ENCODE measurements at places on chromosomes 4 and X.
A peak's percentile ranks its signal among the peaks of the same experiment; 100 is the strongest.

DNA sequence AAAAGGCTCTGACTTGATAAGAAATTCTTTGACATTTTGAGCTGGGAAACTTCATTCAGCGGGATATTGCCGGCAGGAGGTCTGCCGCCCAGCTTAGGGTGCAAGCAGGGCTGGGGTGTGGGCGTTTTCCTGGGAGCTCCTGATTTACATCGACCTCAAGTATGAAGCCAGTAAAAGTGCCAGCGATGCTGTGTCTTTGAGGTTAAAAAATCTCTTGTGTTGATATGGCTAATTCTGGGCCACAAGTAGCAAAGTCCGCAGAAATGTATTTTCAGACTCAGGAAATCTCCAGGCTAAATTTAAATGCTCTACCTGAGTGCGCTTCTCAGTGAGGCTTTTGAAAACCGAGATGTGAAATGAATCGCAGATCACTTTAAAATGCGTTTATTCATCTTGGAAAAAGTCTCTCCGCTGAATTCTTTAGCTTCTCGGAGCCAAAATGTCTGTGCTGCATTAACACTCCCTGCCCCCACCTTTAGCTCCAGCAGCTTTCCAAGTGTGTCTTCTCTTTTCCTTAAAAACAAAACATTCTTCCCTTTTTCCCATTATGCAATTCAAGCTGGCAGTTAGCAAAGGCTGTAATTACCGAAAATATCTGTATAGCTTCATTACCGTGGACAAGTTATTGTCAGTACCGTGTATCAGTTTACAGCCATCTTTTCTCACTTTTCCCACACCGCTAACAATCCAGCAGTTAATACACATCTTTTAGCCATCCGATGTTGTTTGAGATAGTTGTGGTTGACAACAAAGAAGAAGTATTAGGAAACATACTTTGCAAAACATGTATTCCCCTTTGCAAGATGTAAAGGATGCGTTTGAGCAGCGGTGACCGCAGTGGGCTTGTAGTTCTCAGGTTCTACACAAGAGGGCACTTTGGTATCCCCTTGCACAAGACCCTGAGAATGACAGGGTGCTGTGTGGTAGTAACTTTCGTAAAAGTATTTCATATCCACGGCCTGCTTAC is 136.0 kb upstream of the STX18 start:
- peaks cover 26% of the 10 kb centered on the region for H3K36me3 ChIP-seq

GRCh38 chr4:26319949-26320537 is 771 bp upstream of the RBPJ start:
- no peaks in the 10 kb centered on the region for H3K27me3 ChIP-seq
- H3K27ac ChIP-seq: peak overlapping the region; percentile 99
- peak overlapping the region; percentile 92 for H3K4me3 ChIP-seq

- H3K4me1 ChIP-seq: no peaks in the 10 kb centered on the region
- H3K36me3 ChIP-seq: no peaks in the 10 kb centered on the region
- no peak for DNase-seq
- H3K4me3 ChIP-seq: no peak overlapping the region
Measured at GRCh38 chrX:78603908-78604307, 55.2 kb downstream of the RTL3 start.

DNA sequence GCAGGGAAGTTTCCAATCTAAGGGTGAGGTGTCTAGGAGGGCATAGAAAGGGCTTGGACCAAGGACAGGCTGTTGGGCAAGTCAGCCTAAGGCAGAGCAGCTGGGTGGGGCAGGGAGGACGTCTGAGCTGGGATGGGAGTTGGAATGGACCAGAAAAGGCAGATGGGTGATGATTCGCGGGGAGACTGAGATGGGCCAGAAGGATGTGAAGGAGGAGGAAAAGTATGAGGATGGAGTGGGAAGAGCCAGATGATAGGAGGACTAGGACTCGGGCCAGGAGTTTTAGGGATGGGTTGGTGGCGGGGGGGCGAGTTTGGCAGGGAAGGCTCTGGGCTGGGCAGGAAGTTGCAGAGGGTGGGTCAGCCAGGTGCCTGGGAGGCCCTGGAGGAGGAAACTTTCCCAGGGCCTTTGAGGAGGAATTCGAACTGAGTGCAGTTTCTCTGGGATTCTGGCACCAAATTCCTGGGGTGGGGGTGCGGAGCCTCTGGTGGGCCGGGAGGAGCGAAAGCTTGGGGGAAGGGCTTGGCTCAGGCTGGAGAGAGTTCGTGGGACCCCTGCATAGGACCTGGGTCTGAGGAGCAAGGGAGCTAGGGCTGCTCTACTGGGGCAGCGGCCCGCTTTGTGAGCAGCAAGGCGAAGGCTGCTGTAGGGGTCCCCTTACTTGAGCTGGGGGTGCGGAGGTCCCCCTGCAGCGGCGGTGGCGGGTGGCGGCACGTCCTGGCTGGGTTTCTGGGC is 8.7 kb upstream of the TIMP1 start:
- H3K4me3 ChIP-seq: no peak overlapping the region
- DNase-seq: no peak
- peaks cover 45% of the 10 kb centered on the region for H3K27me3 ChIP-seq

DNA sequence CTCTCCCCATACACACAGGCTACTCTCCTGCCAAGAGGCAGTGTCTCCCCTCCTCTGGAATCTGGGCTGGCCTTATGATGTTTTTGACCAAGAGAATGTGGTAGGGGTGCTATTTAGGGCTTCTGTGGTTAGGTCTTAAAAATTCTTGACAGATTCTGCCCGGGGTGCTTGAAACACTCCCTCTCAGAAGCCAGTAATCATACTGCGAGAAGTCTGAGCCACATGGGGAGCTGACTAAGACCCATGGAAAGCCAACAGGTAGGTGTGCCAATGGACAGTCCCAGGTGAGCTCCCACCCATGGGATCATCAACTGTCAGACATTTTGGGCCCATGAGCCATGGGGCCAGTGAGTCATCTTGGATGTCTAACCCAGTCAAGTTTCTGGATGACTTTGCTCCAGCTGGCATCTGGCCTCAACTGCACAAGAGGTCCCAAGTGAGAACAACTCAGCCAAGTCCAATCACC is 315.7 kb downstream of the FBXW7 start:
- DNase-seq: no peak
- H3K36me3 ChIP-seq: no peaks in the 10 kb centered on the region
- no peak overlapping the region for H3K27ac ChIP-seq

DNA sequence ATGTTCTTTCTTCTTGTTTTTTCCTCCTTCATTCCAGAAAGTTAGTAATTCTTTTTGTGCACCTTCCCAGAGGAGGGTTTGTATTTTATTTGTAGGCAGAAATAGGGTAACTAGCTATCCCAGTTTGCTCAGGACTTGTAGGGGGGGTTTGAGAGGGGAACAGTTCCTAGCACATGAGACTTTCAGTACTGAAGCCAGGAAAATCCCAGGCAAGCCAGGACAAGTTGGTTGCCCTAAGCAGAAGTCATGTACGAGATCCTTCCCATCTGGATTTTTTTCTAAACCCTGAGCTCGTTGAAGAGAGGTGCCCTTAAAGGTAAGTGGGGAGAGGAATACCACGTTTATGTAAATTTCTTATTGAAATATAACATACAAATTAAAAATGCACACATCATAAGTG is 15.6 kb upstream of the TAB3 start:
- no peaks in the 10 kb centered on the region for H3K4me1 ChIP-seq
- no peaks in the 10 kb centered on the region for H3K36me3 ChIP-seq

DNA sequence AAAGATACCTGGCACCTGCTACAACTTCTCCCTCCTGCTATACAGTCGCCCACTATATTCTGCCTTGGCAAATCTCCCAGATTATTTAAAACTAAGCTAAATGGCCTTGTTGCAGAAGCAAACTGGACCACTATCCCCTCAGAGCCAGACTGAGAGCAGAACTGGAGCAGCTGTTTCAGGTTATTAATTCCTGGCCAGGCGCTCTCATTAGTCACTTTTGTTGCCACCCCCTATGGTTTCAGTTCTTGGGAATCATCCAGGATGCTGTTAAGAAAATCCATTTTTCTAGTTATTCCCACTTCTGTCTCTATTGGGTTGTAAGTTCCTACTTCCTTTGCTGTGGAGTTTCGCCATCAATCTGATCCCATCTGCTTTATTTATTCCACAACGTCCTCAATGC is 30.1 kb downstream of the ADGRA3 start:
- H3K36me3 ChIP-seq: no peaks in the 10 kb centered on the region
- H3K27me3 ChIP-seq: no peaks in the 10 kb centered on the region
- no peak overlapping the region for H3K27ac ChIP-seq

DNA sequence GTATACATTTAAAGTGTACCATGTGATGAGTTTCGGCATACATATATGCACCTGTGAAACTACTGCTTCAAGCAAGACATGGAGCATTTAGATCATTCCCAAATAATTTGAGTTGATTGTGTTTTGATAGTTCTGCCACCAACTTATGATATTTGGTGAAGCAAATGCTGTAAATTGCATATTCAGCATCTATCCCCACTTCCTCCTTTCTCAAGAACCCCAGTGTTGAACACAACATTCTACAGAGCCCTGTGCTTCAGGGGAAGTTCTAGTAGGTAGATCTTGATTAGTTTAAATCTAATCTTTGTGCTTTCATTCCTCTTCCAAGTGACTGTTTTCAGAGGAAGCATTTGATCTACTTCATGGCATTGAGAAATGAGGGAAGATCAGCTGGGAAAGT is 5.4 kb upstream of the SHROOM3 start:
- H3K27me3 ChIP-seq: no peaks in the 10 kb centered on the region
- DNase-seq: no peak
- H3K27ac ChIP-seq: no peak overlapping the region
- peaks cover 1% of the 10 kb centered on the region for H3K4me1 ChIP-seq

- no peak overlapping the region for H3K4me3 ChIP-seq
- peak overlapping the region; percentile 3 for H3K27ac ChIP-seq
- H3K4me1 ChIP-seq: peaks cover 5% of the 10 kb centered on the region
- H3K36me3 ChIP-seq: no peaks in the 10 kb centered on the region
- no peak for DNase-seq
Measured at GRCh38 chrX:132444936-132445335, 43.9 kb downstream of the MBNL3 start.

- H3K4me3 ChIP-seq: no peak overlapping the region
- H3K27me3 ChIP-seq: peaks cover 5% of the 10 kb centered on the region
- peaks cover 5% of the 10 kb centered on the region for H3K4me1 ChIP-seq
Measured at GRCh38 chrX:41870719-41871151, 52.6 kb downstream of the CASK start.

- DNase-seq: no peak
- no peaks in the 10 kb centered on the region for H3K27me3 ChIP-seq
- no peaks in the 10 kb centered on the region for H3K4me1 ChIP-seq
- H3K4me3 ChIP-seq: no peak overlapping the region
- no peak overlapping the region for H3K27ac ChIP-seq
- H3K36me3 ChIP-seq: no peaks in the 10 kb centered on the region
Measured at GRCh38 chr4:148737061-148737770, 295.0 kb upstream of the NR3C2 start.

GRCh38 chr4:22814906-22815305 is 122.2 kb downstream of the GBA3 start:
- H3K4me1 ChIP-seq: no peaks in the 10 kb centered on the region
- DNase-seq: no peak
- H3K36me3 ChIP-seq: peaks cover 1% of the 10 kb centered on the region
- H3K4me3 ChIP-seq: no peak overlapping the region
- peaks cover 4% of the 10 kb centered on the region for H3K27me3 ChIP-seq
- H3K27ac ChIP-seq: no peak overlapping the region

GRCh38 chrX:39764441-39764914 is 333.3 kb downstream of the BCOR start:
- no peaks in the 10 kb centered on the region for H3K36me3 ChIP-seq
- peaks cover 3% of the 10 kb centered on the region for H3K4me1 ChIP-seq
- H3K4me3 ChIP-seq: no peak overlapping the region
- H3K27ac ChIP-seq: no peak overlapping the region
- no peak for DNase-seq

DNA sequence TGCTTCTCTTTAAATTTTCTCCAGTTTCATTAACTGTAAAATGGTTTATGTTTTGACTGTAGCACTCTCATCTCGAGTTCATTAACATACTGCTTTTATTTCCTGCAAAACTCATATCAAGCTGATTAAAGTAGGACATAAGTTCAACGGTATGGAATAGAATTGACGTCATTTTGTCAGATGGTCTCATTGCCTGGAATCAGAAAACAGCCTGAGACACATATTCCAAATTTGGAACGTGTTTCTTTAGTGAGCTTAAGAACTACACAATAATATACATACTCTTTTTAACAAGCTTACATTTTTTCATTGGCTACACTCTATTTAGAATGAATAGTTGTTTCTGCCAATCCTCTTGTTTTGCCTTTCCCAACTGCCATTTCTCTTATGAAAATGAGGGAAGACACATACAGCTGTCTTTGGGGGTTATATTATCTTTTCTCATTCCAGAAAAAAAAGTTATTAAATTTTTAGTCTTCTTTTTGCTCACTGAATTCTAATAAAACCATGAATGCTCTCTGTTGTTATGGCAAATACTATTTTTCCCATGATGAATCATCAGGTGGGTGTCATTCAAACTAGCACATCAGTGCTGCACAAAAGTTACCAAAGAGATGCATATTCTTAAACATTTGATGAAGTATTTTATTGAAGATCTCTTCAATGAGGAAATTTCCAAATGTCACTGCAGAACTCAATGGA is 162.8 kb downstream of the GABRB1 start:
- no peaks in the 10 kb centered on the region for H3K4me1 ChIP-seq
- no peaks in the 10 kb centered on the region for H3K36me3 ChIP-seq
- no peak overlapping the region for H3K4me3 ChIP-seq

GRCh38 chr4:80521438-80521837 is 185.9 kb downstream of the CFAP299 start:
- no peak overlapping the region for H3K27ac ChIP-seq
- no peak for DNase-seq
- H3K4me1 ChIP-seq: peaks cover 3% of the 10 kb centered on the region
- H3K27me3 ChIP-seq: no peaks in the 10 kb centered on the region

- H3K36me3 ChIP-seq: no peaks in the 10 kb centered on the region
- no peaks in the 10 kb centered on the region for H3K4me1 ChIP-seq
- no peak overlapping the region for H3K4me3 ChIP-seq
- H3K27ac ChIP-seq: no peak overlapping the region
Measured at GRCh38 chr4:188619456-188620149, 480.4 kb downstream of the TRIML1 start.

- no peaks in the 10 kb centered on the region for H3K36me3 ChIP-seq
- no peak overlapping the region for H3K27ac ChIP-seq
- H3K4me3 ChIP-seq: no peak overlapping the region
- no peaks in the 10 kb centered on the region for H3K4me1 ChIP-seq
- DNase-seq: no peak
Measured at GRCh38 chr4:79429113-79429903, 21.3 kb upstream of the GK2 start.

DNA sequence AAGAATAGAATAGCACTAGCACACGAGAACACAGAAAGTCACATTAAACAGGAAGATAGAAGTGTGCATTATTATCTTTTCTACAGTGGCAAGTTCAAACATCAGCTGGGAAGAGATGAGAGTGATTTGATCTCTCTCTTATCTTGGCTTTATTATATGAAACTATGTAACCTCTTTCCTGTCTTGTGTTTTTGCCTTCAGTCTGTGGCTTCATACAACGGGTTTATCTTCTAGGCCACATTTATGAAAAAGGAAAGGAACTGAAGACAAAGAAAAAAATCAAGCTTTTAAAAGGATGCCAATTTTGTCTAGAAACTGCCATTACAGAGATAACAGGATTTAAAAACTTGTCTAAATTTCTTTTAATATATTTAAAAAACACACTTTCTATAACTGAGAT is 983.6 kb downstream of the RPA4 start:
- no peaks in the 10 kb centered on the region for H3K36me3 ChIP-seq
- no peak overlapping the region for H3K27ac ChIP-seq
- no peaks in the 10 kb centered on the region for H3K4me1 ChIP-seq
- H3K4me3 ChIP-seq: no peak overlapping the region

- H3K27ac ChIP-seq: no peak overlapping the region
- no peaks in the 10 kb centered on the region for H3K36me3 ChIP-seq
- DNase-seq: no peak
- no peak overlapping the region for H3K4me3 ChIP-seq
Measured at GRCh38 chr4:27861381-27861787, 1000.7 kb downstream of the STIM2 start.

GRCh38 chr4:184784628-184785257 is 41.0 kb downstream of the ACSL1 start:
- peak overlapping the region; percentile 20 for H3K27ac ChIP-seq
- H3K4me3 ChIP-seq: no peak overlapping the region
- H3K27me3 ChIP-seq: no peaks in the 10 kb centered on the region
- peaks cover 44% of the 10 kb centered on the region for H3K36me3 ChIP-seq
- peaks cover 36% of the 10 kb centered on the region for H3K4me1 ChIP-seq
